ENCODE measurements at places on chromosomes 2 and 18. TPM values are rescaled to one million over a fixed set of nuclear protein-coding genes. Genes with fewer than 3 reads are reported as not detected.

- no peak for DNase-seq
Measured at GRCh38 chr18:1779587-1779986, 791.7 kb downstream of the METTL4 start.

GRCh38 chr2:158726911-158727592 is 68.1 kb upstream of the DAPL1 start:
- no peak for DNase-seq

GRCh38 chr2:64655018-64655664 is 1.4 kb upstream of the SERTAD2 start:
- DNase-seq = peak; percentile 76

DNA sequence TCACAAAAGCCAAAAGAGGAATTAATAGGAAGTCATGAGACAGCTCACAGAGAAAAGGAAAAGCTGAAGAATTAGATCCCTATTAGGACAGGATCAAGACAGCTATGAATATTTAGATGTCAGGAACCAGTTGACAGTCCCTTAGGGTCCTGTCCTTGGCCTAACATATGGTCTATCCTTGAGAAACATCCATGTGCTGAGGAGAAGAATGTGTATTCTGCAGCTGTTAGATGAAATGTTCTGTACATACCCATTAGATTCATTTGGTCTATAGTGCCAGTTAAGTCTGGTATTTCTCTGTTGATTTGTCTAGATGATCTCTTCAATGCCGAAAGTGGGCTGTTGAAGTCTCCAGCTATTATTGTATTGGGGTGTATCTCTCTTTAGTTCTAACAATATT is 37.6 kb upstream of the SLC40A1 start:
- DNase-seq = no peak

DNA sequence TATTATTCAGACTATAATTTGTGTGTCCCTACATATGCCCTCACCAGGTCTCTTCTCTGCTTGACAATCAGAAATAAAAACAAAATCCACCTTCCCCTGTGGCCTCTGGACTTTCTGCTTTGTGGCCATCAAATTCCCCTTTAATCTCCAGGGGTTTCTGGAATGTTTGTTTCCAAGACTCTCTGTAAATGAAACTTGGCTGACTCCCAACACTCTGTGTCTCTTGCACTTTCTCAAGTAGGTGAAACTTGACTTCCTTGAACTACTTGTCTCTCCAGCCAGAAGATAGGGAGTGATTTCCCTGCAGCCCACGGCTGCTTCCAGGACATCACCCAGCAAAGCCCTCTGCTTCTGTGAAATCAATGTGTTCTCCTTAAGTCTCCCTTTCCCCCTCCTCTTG is 54.1 kb upstream of the AQP4 start:
- DNase-seq = no peak

DNA sequence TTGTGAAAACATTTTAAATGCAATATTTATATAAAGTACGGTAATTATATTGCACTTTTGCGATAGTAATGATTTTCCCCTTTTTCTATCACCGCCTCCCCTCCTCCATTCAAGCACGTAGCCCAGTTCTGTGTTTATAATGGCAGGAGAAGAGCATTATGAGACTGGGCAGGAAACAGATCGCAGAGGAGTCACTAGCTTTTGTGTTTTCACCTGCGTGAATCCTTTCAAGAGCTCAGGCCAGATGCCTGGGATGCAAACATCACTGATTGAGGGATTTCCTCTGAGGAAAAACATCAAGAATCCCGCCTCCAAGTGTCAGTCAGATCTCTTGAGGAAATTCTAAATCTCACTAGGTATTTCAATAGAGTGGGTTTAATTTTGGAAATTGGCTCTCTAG is 178.4 kb upstream of the FN1 start:
- no peak for DNase-seq

GRCh38 chr2:144515696-144516410 is 4.1 kb downstream of the ZEB2 start:
- DNase-seq = peak; percentile 58

APOB gene
- not detected for total RNA-seq

PRSS56 gene
- not detected for total RNA-seq
